ENCODE measurements at places on chromosomes 6 and 20. TPM values are rescaled to one million over a fixed set of nuclear protein-coding genes. Genes with fewer than 3 reads are reported as not detected.

The NRSN1 gene
- not detected for total RNA-seq

The GSTA3 gene
- total RNA-seq = not detected

The L3MBTL1 gene
- 1.1 TPM for total RNA-seq

The SLC22A16 gene
- not detected for total RNA-seq

Data from A549 treated with Mapracorat at 1 μM for 4 hours (cell line).